ENCODE measurements at places on chromosomes 7 and 10. TPM values are rescaled to one million over a fixed set of nuclear protein-coding genes. Genes with fewer than 3 reads are reported as not detected.

Gene CXCL12
- 198 TPM for total RNA-seq

Gene OR9A2
- 0.53 TPM for total RNA-seq

Gene VWC2
- total RNA-seq = 0.70 TPM

Gene SPDYE9
- total RNA-seq = not detected

Gene FBH1
- total RNA-seq = 71.3 TPM

Gene MINDY4
- 13.2 TPM for total RNA-seq

Gene ADRB1
- 0.53 TPM for total RNA-seq

Gene FRMD4A
- total RNA-seq = 63.1 TPM

Gene CPA4
- total RNA-seq = 0.41 TPM

Gene SLC13A4
- not detected for total RNA-seq

Gene UPK3B
- total RNA-seq = 1.6 TPM

Gene SEMA3A
- total RNA-seq = 17.3 TPM

Gene LEP
- 0.70 TPM for total RNA-seq

Gene CC2D2B
- 3.8 TPM for total RNA-seq

Gene ADAM12
- total RNA-seq = 54.4 TPM

Gene GBX1
- 0.64 TPM for total RNA-seq

Gene ANKRD2
- total RNA-seq = 1.6 TPM

Gene COBL
- 22.5 TPM for total RNA-seq

Gene HABP2
- 0.53 TPM for total RNA-seq

Gene CYP3A4
- total RNA-seq = not detected

Gene CTTNBP2
- total RNA-seq = 16.5 TPM

Gene TMEM176B
- total RNA-seq = 69.6 TPM

Gene PIP
- not detected for total RNA-seq

Gene ANXA8
- total RNA-seq = 0.18 TPM

Gene GNGT1
- not detected for total RNA-seq

Gene GJD4
- total RNA-seq = not detected

Gene PLAC9
- 20.4 TPM for total RNA-seq

Gene H2BK1
- total RNA-seq = not detected

Measured in metanephros (tissue), 2 donors.